ENCODE measurements at places on chromosomes 1 and 21.
A peak's percentile ranks its signal among the peaks of the same experiment; 100 is the strongest.

- DNase-seq, result peak; percentile 63
Observed at GRCh38 chr1:35047188-35047858, 15.6 kb upstream of the ZMYM6 start.

DNA sequence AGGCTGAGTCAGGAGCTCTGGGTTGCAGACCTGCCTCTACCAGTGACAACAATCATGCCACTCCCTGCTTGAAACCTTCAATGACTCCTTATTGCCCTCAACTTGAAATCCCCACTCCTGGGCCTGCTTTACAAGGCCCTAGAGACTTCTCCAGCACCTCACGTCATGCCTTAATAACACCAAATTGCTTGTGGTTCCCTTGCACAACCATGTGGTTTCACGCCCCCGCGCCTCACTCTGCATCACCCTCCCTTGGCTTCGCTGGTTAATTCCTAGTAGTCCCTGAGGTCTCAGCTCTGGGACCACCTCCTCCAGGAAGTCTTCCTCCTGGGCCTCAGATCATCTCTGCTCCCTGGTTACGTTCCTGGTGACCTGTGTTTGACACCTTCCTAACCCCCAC lies 33.0 kb downstream of the EPHA2 start:
- no peak for DNase-seq

DNA sequence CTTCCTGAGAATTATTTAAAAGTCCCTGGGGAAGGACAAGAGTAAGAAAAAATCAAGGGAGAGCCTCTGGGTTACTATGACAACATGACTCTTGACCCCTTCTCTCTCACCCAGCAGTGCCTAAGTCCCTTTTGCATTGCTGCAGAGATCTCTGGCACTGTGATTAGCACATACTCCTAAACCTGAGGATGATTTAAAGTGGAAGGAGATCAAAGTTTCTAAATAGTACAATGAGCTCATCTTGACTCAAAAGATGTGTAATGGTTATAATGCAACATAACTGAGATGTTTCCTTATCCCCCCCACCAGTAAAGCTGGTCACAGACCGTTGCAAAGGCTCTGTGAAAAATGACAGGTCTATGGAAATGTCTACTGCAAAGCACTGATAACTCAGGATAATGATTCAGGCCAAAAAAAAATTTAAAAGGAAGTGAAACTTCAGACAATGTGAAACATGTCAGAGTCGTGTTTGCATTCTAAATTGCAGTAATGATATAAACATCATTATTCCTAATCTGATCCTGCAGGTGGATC lies 519.2 kb downstream of the KIF26B start:
- DNase-seq, result no peak

GRCh38 chr1:20551945-20552727 lies at the start of gene FAM43B:
Gene FAM43B (plus strand): TSS chr1:20552573. CDS start chr1:20552974, 401 bp downstream.
- DNase-seq, result peak; percentile 88

GRCh38 chr1:3746389-3746829 lies 5.8 kb upstream of the CCDC27 start:
- DNase-seq, result no peak

DNA sequence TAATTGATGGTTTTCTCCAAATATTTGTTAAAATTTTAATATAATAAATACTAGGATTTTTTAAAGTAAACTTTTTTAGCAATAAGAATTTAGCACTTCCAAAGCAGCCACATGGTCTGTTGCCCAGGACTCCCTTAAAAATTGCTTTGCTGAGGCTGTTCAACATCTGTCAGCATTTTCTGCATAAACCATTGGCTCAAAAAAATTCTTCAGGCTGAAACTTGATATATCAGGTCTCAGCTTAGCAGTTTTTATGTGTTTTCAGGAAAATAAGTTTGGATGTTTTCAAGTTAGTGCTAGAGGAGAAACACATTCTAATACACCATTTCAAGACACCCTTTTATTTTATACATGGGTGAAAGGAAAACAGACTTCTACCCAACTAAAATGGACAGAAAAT lies 69.1 kb upstream of the C1orf105 start:
- no peak for DNase-seq

DNA sequence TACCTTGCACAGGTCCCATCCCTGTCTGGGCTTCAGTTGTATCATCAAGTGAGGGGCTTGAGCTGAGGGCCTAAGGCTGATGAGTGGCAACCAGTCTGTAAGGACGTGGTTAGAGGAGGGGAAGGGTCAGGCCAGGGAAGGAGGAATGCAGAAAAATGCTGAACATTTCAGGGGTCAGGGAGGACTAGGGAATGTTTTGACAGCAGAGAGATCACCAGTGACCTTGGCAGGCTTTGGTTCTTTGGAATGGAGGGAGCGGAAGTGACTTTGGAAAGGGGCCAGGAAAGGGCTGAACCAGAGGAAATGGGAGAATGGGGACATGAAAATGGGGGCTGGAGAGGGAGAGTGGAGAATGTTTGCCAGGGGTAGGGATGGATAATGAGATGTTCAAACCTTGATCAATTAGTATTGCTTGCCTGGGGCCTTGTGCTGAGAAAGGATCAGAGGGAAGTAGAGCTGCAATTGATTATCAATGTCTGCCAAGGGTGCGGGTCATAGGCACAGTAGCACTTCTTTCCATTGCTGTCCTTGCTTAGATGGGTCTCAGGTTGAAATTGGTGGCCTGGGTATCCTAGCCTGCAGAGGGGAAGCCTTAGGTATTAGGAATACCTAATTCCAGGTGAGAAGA lies 7.4 kb downstream of the LDLRAP1 start:
- DNase-seq, result no peak

GRCh38 chr1:167542109-167543032 lies 11.2 kb downstream of the CREG1 start:
- no peak for DNase-seq

DNA sequence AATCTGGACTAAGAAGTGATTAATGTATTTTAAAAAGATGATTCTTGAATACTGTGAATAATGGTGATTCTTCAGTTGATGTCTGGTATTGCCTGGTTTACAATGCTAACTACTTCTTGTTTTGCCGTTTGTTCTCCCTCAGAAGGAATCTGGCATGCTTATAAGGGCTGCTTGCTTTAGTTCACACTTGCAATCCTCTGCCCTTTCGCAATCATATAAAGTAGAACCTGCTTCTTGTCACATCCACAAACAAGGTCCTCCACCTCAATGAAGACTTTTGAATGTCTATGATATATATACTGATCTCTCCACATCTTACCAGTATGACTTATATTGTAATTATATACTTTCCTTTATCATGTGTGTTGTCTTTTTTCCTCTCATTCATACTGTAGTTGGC lies 92.6 kb downstream of the ADGRL4 start:
- no peak for DNase-seq

- DNase-seq, result peak; percentile 78
Observed at GRCh38 chr1:16980473-16981268, at the start of gene MFAP2. Gene MFAP2 (minus strand): TSS chr1:16980620. CDS start chr1:16978273, 2,347 bp downstream.

GRCh38 chr1:232574889-232575762 lies 54.8 kb downstream of the SIPA1L2 start:
- no peak for DNase-seq

DNA sequence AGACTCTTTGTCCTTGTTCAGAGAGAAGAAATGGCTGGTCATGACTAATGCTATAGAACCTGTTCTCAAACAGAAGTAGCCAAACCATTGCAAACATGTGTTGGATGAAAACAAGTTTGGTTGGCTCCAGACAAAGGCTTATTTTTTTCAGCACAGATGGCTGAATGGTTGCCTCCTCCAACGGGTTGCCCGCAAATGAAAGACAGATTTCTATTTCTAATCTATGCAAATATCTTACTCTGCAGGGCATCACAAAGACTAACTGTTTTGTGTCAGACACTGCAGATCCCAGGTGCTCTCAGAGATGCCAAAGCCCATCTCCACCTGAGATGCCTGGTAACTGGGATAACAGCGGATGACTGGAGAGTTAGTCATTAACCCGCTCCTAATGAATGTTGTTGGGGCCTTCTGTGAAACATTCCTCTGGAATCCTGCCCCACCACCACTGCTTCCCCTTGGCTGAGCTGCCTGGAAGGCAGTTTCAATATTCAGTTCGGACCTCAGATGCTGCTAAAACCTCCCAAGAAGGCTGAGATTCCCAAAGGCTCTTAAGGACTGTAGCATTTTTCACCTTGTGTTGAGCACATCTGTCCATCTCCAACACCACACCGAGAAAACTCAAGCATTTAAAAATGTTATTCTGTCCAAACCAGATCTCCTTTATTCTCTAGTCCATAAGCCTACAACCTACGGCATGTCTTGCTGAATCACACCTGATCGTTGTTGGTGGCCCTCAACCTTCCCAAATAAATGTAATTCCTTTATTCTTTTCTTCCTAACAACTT lies 104.4 kb downstream of the PTPN14 start:
- DNase-seq, result peak; percentile 91

Measured in urothelium cell line (cell line).